Stimulated activated CD4-positive, alpha-beta T cell treated with anti-CD3 and anti-CD28 coated beads, TNF-alpha, amount 100 ng/mL, for 48 hours (primary cell): ENCODE measurements at places on chromosomes 1 and 21.

GRCh38 chr1:7824701-7825100, 28.2 kb downstream of the UTS2 start:
- DNase-seq = no peak

DNA sequence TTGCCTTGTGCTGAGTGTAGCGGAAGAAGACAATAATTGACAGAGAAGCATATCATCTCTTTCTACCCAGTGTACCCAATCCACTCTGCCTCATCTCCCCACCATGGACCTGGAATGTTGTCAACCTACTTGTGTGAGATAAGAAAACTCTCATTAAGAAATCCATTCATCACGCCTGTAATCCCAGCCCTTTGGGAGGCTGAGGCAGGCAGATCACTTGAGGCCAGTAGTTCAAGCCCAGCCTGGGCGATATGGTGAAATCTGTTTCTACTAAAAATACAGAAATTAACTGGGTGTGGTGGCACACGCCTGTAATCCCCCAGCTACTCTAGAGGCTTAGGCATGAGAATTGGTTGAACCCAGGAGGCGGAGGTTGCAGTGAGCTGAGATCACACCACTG, 209.6 kb downstream of the PBX1 start:
- DNase-seq = no peak

DNA sequence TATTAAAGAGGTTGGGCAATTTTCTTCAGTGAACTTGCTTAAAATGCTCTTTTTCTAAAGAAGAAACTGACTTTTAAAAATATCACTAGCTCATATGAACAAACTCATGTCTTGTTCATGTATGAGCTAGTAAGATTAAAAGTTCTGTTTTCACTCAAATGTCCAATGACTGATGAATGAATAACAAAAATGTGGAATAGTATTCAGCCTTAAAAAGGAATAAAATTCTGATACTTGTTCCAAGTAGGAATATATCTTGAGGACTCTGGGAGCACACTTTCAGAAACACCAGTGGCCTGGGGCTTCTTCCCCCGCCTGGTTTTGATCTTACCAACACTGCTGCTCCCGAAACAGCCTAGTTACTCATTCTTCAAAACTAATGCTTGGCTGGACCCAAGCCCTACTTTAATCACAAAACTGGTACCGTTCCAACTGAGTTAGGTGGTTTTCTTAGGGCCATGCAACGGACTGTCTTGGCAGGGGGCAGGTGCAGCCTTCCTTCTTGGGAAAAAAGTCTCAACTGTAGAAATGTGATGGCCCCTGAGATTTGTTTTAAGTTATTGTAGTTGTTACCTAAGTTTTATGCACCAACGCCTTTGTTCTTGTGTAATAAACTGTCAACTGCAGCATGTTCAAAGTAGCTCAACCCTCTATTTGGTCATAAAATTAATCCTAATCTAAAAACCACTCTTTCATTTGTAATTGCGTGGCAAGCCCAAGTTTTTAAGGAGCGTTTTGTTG, 116.0 kb downstream of the ETS2 start:
- no peak for DNase-seq

DNA sequence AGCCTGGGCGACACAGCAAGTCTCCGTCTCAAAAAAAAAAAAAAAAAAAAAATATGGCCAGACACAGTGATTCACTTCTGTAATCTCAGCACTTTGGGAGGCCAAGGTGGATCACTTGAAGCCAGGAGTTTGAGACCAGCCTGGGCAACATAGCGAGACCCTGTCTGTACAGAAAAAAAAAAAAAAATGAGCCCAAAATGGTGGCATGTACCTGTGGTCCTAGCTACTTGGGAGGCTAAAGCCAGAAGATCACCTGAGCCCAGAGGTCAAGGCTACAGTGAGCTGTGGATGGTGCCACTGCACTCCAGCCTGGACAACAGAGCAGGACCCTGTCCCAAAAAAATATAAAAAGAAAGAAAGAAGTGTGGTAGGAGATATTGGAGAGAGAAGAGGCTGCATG, 1.7 kb upstream of the TESK2 start:
- DNase-seq = no peak

- no peak for DNase-seq
These were observed 84.6 kb downstream of the RAVER2 start for GRCh38 chr1:64829411-64830029.
